ENCODE measurements at places on chromosomes 1 and 21.

GRCh38 chr1:106846656-106847055 is 209.8 kb upstream of the PRMT6 start:
- no peak for DNase-seq

GRCh38 chr1:208438112-208438699 is 194.0 kb upstream of the PLXNA2 start:
- no peak for DNase-seq

GRCh38 chr1:193031431-193031830 is 27.7 kb downstream of the UCHL5 start:
- DNase-seq: no peak

- no peak for DNase-seq
Measured at GRCh38 chr1:175062858-175063257, 4.8 kb upstream of the TNN start.

GRCh38 chr1:103197216-103197615 is 88.9 kb upstream of the COL11A1 start:
- no peak for DNase-seq

GRCh38 chr1:209008586-209008985 is 574.9 kb upstream of the CAMK1G start:
- DNase-seq: no peak

Data from central memory CD4-positive, alpha-beta T cell (primary cell).